ENCODE measurements at places on chromosomes 13 and 19.

- DNase-seq, result no peak
These were observed 597.2 kb downstream of the DIAPH3 start for GRCh38 chr13:59566561-59566960.

DNA sequence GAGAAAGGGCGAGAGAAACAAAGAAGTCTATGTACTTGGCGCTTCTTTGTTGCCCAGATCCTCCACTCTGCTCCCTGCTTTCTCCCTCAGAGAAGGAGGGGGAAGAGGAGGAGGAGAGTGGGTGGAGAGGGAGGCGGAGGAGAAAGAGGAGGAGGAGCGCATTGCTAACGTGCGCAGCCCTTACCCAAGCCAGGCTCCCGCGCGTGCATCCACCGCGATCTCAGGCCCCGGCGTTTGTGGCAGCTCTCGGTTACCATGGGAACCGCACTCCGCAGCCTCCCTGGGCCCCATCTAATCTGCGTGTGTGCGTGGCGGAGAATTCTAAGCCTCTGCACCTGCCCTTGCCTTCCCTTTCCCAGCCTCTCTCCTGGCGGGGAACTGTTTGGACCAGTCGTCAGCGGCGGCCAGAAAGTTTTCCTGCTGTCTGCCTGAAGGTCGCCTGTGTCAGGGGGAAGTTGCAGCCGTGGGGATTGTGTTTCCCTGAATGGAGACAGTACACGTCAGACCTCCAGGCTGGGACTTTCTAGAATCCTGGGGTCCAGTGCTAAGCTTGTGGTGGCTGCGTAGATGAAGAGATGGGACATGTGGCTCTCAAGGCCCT lies at the start of gene ERICH6B:
Gene ERICH6B, minus strand, starts transcription at position 239 of the 601 bp plus-strand sequence. CDS start 18,734 bp downstream, outside the sequence.
- DNase-seq, result no peak

- no peak for DNase-seq
These were observed 9.1 kb downstream of the ZNF100 start for GRCh38 chr19:21758296-21758695.

- DNase-seq, result no peak
These were observed 6.8 kb upstream of the ZNF347 start for GRCh38 chr19:53165691-53166091.

GRCh38 chr13:47875201-47875600 lies 125.9 kb downstream of the SUCLA2 start:
- DNase-seq, result no peak

DNA sequence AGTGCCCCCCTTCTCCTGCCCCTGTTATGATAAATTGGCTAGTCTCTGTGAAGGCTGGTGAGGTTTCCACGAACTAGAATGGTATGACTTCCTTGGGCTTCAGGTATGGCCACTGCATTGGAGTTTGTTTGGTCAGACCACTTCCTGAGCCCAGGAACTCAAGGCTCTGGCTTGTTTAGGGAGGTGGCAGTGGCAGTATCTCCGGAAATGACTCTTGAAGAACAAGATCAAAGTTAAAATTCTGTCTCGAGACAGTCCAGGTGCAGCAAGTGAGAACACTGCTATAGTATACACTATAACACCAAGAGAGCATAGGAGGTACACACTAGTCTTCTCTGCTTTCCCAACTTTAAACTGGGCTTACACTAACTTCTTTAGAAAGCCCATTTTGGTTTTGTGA lies 309.1 kb downstream of the KLF12 start:
- DNase-seq, result no peak

GRCh38 chr13:111875915-111876314 lies 191.0 kb upstream of the SOX1 start:
- DNase-seq, result no peak

GRCh38 chr13:39729156-39729555 lies 73.7 kb downstream of the COG6 start:
- no peak for DNase-seq

GRCh38 chr13:53301449-53301848 lies 272.8 kb downstream of the OLFM4 start:
- no peak for DNase-seq

GRCh38 chr19:40578442-40578908 lies 1.8 kb downstream of the SHKBP1 start:
- DNase-seq, result no peak

- DNase-seq, result peak; percentile 8
These were observed 16.1 kb upstream of the MTIF3 start for GRCh38 chr13:27466513-27466912.

GRCh38 chr19:40596608-40597328 lies 4.4 kb upstream of the LTBP4 start:
- DNase-seq, result no peak

- DNase-seq, result no peak
These were observed 130.1 kb upstream of the ZNF91 start for GRCh38 chr19:23525276-23525852.

DNA sequence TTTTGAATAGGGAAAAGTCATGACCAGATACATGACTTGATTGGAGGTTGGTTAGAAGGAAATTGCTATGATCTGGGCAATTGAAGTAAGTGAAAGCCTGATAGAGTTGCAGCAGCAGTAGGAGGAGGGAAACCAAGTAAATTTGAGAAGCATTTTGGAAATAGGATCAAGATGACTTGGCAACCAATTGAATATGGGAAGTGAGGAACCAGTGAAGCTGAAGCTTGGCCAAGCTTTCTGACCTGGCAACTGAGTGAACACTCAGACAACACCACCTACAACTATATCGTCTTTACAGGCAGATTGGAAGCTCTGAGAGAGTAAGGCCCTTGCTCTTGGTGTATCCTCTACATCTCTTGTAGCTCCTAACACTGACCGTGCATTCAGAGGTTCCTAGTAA lies 16.2 kb upstream of the KATNAL1 start:
- no peak for DNase-seq

DNA sequence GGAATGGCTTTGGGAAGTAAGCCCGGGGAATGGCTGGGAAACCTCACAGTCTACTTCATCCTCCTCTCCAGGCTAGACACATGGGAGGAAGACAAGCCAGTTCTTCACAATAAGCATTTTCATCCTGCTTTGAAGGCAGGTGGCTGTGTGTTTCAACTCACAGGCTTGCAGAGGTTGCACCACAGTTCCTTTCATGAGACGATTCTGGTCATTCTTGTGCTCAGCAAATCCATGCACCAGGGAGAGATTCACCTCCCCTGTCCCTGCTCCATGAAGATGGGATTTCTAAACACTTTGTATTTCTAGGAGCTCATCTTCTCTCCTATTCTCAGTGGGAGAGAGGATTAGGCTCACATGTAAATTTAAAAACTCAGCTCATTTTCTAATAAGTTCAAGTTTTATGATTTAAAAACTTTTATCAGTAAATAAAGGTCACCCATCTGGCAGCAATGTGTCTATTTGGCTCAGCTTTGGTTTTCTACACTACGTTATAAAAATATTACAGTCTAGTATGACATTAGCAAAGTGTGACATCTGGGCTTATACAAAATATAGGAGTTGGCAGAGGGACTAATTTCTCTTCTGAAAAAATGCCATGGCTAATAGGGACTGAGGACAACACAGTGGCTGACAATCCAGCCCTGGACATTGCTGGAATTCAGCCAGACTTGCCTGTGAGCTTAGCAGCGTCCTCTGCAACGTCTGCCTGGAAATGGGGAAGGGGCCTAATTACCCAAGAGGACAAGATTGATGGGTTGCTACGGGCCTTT lies 283.2 kb upstream of the SLC10A2 start:
- no peak for DNase-seq

- no peak for DNase-seq
These were observed 1.5 kb upstream of the KCNN4 start for GRCh38 chr19:43782311-43782660.

- DNase-seq, result no peak
These were observed 140.2 kb downstream of the VWA8 start for GRCh38 chr13:41820581-41821237.

DNA sequence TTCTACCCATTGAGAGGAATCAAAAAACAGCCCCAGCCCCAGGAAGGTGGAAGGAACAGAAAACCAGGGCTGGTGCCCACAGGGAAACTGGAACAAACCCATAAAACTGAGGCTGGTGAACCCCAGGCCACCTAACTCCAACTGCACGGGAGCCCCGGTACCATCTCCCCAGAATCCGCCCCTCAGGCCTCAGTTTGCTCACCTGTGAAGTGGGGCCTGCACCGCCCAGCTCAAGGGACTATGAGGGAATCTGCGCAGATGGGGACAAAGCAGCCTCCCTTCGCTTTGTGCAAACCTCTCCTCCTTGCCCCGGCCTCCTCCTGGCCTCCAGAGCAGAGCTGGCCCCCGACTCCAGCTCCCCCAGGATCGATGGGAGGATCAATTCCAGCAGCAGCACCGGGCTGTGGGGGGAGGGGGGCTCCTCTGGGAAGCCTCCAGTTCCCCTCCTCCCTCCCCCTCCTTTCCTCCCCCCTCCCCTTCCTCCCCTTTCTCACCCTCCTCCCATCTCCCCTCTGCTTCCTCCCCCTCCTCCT lies 9.1 kb upstream of the ONECUT3 start:
- DNase-seq, result no peak

- no peak for DNase-seq
These were observed 146.8 kb downstream of the KCNRG start for GRCh38 chr13:50162001-50162400.

GRCh38 chr13:110475117-110475516 lies 86.4 kb downstream of the RAB20 start:
- DNase-seq, result no peak

DNA sequence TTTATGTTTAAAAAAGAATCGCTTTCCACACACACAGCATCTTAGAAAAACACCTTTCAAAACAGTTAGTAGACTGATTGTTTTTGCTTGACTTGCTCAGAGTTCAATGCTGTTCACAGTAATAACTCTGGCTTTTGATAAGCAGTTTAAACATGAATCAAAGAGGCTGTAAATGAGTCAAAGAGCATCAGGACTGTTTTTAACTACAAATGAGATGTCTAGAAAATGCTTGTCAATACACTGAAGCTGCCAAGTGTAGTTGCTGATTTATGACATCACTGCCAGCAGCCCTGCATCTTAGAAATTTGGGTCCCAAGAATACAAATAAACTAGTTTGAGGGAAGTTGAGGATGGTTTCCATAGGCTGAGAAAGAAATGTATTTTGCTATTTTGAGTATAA lies 2057.1 kb upstream of the PCDH20 start:
- no peak for DNase-seq

GRCh38 chr19:43594710-43595604 lies 977 bp downstream of the IRGQ start:
- DNase-seq, result no peak

- no peak for DNase-seq
These were observed 219.2 kb downstream of the ENOX1 start for GRCh38 chr13:43567608-43568007.

- no peak for DNase-seq
These were observed 472.8 kb downstream of the OLFM4 start for GRCh38 chr13:53501387-53501786.

DNA sequence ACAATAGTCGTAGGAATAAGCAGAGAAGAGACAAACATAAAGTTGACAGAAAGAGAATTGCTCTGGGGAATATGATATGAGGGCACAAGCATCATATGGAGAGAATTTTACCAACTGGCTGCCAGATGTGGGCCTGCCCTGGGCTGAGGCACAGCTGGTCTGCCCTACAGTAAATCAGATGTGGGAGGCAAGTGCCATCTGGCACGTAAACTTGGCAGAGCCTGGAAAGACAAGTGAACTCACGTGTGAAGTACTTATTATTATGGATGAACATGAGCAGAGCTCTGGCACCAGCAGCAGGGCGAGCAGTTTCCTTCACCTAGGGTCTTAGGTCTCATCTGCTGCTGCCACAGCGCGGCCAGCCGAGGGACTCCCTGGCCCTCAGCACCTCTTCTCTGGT lies 20.6 kb downstream of the PCDH8 start:
- no peak for DNase-seq

DNA sequence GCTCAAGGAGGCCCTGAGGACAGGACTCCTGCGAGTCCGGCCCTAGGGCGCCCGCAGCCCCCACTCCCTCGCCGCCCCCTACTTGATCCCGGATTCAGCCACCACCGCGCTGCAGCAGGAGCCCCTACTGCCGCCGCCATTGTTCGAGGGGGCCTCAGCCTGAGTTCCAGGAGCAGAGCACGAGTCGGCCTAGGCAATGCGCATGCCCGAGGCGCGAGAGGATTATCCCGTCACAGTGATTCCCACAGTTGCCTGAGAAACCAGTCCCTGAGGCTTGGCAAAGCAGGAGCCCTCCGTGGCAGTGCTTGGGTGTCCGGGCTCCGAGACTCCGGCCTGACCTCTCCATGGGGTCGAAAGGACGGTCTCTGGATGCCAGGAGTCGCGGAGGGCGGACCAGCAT lies 68.4 kb upstream of the ZNF420 start:
- no peak for DNase-seq

DNA sequence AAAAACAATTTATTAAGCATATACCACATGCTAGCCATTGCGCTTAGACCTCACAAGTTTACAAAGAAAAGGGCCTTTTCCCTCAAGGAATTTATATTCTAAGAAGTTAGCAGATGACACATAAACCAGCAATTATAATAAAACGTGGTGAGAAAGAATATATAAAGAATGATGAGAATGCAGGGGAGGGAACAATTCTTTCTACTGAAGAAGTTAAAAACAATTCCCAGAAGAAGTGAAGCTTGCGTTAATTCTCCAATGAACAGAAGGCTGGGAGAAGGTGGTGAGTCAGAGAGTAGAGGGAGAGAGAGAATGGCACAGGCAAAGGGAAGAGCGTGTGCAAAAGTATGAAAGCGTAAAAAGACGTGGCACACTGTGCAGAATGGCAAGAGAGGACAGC lies 69.5 kb upstream of the ZDHHC20 start:
- DNase-seq, result no peak

All from cerebellar nuclear complex (tissue), 1 donor.